ENCODE measurements at places on chromosomes 2 and 18.
A peak's percentile ranks its signal among the peaks of the same experiment; 100 is the strongest.

DNA sequence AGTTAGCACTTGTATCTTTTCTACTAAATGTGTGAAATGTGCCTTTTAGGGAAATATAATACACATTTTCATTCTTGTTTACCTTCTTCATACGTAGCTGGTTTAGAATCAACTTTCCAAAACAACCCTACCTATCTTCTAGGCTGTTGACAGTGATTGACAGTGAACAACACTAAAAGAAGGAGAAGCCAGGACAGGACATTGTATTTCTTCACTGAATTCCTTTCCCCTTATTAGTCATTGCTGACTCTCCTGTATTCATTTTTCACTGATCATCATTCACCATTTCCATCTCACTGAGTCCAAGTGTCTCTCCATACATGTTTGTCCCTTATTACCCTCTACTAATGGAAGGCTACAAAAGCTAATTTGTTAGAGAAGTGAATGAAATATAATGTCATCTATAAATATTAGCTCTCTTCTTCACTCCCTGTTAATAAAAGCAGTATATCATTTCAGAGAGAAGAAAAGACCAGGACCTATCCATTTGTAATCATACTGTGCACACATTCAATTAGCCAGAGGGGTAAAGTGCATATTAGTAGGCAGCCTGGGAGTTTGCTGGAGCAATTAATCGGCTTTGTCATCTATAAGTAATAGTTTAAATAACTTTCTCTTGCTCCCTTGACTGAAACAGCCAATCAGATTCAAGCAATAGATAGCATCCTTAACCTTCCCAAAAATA is 192.5 kb upstream of the FOSL2 start:
- no peak for DNase-seq

DNA sequence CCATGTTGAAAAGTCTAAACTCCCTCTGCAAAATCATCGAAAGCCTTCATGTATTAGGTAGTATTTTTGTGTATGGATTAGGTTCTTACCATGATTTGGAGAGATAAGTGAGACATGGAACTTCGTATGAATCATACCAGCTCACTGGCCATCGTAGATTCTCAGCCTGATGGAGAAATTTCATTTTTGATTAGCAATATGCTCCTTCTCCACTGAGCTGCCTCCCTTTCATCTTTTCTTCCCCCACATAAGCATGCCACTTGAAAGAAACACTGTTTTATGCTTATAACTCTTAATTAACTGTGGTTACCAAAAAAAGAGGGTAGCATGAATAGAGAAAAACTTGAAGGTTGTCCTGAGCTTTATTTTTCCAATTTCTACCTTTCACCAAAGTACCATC is 111.9 kb downstream of the NCK2 start:
- no peak for DNase-seq

DNA sequence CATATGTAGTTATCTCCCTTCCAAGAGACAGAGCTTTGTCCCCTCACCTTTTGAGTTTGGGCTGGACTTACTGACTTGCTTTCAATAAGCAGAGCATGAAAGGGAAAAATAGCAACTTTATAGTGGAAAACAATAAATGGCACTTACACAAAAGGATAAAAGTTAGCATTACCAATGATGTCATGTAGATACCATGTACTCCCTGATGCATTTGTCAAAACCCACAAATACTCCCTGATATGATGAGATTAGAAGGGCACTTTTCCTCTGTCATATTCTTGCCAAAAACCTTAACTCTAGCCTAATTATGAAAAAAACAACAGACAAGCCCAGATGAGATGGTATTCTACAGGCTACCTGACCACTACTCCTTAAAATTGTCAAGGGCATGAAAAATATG is 16.0 kb downstream of the HIBCH start:
- no peak for DNase-seq

DNA sequence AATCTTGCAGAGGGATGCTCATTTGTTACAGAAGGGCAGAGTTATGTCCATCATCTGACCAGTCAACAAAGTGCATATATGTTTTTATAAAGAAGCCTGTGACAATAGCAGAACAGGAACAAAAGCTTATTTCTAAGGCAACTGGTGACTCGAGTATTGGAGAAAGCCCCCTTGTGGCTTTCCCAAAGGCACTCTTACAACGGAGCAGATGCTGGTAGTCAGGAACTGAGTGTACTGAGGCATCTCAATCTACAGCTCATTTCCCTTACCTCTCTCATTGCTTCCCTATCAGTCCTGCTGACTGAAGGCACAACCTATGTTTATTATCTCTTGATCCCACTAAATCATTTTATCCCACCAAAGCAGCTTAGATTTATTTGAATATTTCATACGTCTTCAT is 557.1 kb upstream of the CHAC2 start:
- DNase-seq = no peak

DNA sequence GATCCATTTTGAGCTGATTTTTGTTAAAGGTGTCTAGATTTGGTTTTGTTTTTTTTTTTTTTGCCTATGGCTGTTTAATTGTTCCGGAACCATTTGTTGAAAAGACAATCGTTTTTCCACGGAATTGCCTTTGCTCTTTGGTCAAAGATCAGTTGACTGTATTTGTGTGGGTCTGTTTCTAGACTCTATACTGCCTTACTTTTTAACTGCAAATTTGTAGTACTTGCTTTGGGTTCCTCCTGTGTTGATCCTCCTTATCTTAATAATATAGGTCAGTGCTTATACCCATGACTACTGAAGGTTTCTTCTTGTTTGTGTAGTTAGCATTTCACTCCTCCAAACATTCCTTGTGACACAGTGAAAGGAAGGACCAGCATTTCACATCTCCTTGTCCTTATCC is 30.4 kb downstream of the CERS6 start:
- DNase-seq = no peak

DNA sequence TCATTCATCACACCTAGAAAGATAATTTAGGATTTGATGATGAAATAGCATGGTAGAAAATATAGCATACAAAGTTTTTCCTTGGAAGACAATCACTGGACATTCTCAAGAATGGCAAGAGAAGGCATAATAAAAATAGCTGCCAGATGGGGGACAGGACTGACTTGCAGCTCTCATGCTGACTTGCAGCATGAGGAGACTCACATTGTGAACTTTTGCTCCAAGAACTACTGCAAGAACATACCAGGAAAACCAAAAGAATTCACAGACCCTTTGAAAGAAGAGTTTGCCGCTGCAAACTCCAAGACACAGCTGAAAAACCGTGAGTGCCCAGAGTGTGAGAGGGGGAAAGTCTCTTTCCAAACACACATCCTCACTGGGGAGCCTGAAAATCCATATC is 47.0 kb downstream of the CRYGD start:
- no peak for DNase-seq

DNA sequence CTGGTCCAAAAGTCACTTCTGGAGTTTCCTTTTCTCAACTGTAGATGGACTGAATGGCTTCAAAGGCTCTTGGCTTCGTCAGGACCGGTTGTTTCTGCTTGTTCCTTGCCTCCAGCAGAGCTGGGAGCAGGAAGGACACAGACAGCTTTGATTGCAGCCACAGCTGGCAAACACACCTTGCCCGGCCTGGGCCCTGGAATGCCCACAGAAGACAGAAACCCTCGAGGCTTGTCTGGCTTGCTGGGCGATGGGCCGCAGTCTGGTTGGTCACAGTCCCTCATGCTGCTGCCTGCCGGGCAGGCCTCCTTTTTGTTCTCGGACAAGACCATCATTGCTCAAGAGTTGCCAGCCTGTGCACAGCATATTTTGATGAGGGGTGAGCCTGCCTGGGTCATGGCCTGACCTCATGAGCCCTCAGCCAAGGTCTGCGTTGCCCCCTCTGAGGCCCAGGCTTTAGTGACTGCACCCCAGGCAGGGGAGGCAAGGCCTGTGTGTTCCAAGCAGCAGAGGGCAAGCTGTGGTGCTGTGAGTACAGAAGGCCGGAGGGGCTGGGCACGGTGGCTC is 37.8 kb downstream of the ATP6V1C2 start:
- no peak for DNase-seq

DNA sequence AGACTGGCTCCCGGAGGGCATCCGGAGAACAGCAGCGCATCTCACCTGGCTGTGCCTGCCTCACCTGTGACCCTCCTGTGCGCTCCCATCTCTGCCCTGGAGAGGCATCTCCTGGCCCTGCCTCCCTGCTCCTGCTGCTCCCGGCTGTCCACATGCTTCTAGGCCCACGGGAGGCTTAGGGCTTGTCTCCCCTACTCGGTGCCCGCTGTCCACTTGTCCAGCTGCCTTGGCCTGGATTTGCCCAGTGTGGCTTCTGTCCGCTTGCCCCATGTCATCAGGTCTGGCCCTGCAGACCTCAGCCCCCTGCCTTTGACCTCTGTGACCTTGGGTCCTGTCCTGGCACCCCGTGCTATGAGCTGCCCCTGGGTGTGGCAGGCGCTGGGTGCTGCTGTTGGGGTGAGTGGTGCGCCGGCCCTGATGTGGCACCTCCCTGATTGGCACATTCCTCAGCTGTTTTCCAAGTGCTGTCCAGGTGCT is 4.5 kb downstream of the BOK start:
- no peak for DNase-seq

DNA sequence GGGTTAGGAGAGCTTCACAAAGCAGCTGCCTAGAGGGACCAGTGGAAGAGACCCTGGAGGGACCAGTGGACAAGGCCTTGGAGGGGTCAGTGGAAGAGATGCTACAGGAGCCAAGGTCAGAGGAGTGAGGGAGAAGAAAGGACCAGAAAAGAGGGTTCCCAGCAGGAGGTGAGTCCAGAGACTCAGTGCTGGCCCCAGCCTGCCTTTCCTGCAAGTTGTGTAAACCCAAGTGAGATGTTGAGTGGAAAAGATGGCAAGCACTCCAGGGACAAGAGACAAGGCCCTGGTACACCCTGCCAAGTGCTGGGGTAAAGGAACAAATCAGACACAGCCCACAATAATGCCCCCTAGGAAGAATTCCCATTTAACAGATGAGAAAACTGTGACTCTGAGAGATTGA is 94.4 kb downstream of the TTC32 start:
- no peak for DNase-seq

DNA sequence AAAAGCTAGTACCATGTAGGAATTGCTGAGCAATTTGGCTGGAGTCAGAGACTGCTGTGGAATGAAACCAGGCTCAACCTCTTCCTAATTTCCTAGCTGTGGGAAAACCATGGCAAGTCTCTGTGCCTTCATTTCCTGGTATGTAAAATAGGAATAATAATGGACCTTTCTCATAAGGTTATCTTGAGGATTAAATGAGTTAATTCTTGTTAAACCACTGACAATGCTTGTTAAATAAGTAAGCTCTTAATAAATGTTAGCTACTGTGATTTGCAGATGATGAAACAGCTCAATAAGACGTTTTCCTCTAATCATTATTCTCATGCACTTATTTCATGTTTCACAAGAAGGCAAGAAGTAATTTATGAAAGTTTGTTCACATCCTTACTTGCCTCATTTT is 346.7 kb downstream of the RND3 start:
- no peak for DNase-seq

DNA sequence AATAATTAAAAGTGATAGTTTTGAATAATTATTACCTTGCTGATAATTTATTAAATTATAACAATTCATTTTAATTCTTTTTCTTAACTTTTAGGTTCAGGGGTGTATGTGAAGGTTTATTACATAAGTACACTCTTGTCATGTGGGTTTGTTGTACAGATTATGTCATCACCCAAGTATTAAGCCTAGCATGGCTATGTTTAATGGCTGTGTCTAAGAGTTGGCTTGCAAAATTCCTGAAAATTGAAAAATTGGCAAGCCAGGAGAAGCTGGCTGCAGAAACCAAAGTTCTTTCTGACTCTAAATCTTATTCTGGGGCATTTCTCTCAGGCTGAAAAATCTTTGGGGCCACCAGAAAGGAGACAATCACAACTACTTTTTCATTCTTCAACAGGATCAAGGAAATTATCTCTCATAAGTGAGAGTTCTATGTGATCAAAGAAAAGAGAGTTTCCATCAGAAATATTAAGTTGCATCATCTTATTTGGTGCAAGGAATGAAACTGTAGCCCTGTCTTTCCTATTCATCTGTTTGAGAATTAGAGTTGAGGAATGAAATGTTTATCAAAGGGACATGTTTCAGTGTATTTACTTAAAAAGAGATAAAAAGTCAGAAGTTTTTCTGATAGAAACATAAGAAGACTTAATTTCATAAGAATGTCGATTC is 412.1 kb upstream of the CDH2 start:
- no peak for DNase-seq

GRCh38 chr2:186425576-186425975 is 60.5 kb upstream of the ZC3H15 start:
- no peak for DNase-seq

GRCh38 chr18:63890950-63891304 is 3.4 kb downstream of the SERPINB2 start:
- peak; percentile 86 for DNase-seq

DNA sequence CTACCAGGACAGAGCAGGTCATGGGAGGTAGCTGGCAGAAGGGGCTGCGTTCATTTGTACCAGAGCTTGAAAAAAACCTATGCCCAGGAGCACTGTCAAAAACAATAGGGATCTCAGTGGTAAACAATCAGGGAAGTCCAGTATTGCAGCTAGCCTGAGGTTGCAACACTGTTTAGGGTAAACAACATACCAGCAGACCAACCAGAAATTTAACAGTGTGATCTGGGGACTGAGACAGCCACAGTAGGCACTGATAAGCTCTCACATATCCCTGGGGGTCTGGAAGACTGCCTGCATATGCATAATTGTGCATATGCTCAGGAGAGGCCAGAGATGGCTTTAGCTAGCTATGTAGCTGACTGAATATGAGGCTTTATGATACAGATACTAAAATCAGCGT is 12.0 kb upstream of the ZCCHC2 start:
- no peak for DNase-seq

DNA sequence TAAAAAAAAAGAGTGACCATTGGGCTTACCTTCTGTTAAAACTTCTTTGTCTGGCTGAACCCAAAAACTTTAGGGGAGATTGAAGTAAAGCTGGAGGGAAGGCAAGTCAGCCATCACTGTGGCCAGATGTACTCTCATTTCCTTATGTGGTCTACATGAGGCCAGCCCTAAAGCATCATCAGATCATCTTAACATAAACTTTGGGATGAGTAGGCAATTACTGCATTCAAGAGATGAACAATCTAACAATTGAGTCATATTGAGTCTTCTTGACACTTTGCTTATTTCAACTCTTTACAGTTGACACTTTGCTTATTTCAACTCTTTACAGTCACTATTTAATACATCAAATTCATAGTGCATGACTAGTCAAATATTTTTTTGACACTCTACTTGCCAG is 155.6 kb downstream of the QPCT start:
- no peak for DNase-seq

DNA sequence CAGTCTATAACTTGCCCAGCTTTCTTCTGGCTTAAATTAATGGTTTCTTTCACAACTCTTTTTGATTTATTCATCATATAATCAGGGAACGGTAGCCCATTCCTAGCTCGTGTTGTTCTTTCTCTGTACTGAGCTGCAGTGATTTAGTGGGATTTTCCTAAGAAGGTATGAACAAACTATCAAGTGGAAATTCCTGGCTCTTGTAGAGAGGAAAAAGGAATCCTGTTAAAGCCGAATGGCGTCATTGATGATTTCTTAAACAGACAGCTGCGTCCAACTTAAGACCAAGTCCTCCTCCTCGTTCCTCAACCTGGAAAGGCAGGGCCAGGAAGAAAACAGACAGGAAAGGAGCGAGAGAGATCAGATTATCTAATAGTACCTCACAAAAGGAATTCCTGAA is 69.2 kb upstream of the CABLES1 start:
- no peak for DNase-seq

Measured in HL-60 (cell line).